Fibroblast of skin of left biceps (primary cell): ENCODE measurements at places on chromosomes 16 and 17.

DNA sequence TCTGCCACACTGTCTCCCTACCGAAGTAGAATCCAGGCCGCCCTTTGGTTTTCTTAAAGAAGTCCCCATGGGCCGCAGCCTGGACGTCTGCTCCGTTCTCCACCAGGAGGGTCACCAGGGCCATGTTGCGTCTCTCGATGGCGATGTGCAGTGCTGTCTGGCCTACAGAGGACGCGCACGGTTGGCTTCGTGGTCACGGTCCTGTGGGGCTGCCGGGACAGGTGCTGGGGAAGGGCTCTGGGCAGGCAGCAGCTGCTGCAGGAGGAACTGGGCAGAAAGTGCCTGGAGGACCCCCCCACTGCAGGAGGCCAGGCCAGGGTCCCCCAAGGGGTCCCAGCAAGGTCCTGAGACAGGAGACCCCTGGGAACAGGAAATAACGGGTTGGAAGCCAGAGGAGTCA lies 19.0 kb downstream of the TRPV1 start:
- DNase-seq = no peak

DNA sequence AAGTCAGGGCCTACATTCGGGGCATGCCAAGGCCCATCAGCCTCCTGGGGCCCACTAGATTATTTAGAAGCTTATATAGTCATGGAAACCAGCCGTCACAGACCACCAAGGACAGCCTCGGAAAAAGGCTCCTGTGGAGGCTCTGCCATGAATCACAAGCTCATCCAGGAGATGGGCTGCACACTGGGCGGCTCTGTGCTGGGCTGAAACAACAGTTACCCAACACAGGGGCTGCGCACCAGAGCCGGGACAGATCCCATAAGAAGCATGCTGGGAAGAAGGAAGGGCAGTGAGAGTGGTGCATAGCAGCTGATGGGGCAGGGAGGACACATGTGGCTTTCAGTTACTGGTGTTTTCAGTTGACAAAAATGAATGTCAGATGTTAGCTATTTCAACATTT lies 67.7 kb upstream of the GSG1L start:
- no peak for DNase-seq

DNA sequence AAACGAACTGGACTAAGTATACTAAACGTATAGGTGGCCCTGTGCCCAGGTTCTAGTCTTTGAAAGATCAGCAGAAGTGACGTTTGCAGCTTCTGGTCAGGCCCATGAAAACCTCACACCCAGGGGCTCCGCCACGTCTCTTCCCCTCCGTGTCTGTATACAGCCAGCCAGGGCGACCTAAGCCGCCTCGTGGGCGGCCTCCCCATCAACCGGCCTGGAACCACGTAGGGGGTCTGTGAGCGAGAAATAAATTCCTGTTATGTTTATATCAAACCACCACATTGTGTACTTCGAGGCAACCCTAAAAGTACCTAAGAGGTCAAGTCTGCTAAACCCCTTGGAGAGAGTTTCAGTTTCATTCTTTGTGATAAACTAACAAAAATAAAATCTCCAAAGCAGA lies 6.8 kb downstream of the TK1 start:
- DNase-seq = no peak

DNA sequence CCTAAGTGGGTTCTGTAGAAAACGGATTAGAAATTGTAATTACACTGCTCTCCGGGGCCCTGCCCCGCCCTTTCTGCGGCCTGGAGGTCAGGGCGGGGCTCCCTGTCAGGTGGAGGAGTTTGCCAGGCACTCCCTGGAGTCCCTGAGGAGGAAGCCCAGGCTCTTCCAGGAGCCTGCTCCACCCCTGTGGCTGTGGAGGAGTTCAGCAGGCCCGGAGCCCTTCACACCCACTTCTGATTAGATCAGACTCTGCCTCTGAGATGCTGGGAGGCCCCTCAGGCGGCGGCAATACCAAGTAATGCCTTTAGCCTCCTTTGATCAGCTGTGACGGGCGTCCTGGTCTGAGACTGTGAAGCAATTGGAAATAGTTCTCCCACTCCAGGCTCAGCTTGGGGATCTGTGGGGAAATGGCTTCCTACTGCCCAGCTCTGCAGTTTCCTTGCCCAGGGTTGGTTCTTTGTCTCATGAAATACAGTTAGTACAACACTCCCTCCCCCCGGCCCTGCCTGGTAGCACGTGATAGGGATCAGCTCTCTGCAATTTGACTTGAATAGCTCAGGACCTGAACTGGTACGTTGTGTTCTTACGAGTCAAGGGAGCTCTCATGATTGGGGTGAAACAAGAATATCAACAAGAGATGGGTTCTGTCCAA lies 22.3 kb downstream of the BAIAP2 start:
- no peak for DNase-seq
